A375 (cell line): ENCODE measurements at places on chromosomes 5 and 9. TPM values are rescaled to one million over a fixed set of nuclear protein-coding genes. Genes with fewer than 3 reads are reported as not detected.

The PRDM9 gene
- total RNA-seq: 0.29 and 0.41 TPM in 2 replicates

The PCDHGA2 gene
- total RNA-seq: 0.66 and 1.0 TPM in 2 replicates

The CCDC192 gene
- total RNA-seq: 0.27 TPM in 1 of 2 replicates, not detected in the other

The ZNF366 gene
- not detected in 2 replicates for total RNA-seq

The SPINK5 gene
- not detected in 2 replicates for total RNA-seq

The ADAMTS16 gene
- total RNA-seq: 3.7 and 5.0 TPM in 2 replicates

The TOMM5 gene
- total RNA-seq: 449 and 470 TPM in 2 replicates

The FAM78A gene
- 6.7 and 6.9 TPM in 2 replicates for total RNA-seq
